Ureter (tissue), 1 donor: ENCODE measurements at places on chromosomes 11 and 22. TPM values are rescaled to one million over a fixed set of nuclear protein-coding genes. Genes with fewer than 3 reads are reported as not detected.
A peak's percentile ranks its signal among the peaks of the same experiment; 100 is the strongest.

- peak; percentile 71 for DNase-seq
Measured at GRCh38 chr11:14380947-14381561, 22.1 kb upstream of the RRAS2 start.

DNA sequence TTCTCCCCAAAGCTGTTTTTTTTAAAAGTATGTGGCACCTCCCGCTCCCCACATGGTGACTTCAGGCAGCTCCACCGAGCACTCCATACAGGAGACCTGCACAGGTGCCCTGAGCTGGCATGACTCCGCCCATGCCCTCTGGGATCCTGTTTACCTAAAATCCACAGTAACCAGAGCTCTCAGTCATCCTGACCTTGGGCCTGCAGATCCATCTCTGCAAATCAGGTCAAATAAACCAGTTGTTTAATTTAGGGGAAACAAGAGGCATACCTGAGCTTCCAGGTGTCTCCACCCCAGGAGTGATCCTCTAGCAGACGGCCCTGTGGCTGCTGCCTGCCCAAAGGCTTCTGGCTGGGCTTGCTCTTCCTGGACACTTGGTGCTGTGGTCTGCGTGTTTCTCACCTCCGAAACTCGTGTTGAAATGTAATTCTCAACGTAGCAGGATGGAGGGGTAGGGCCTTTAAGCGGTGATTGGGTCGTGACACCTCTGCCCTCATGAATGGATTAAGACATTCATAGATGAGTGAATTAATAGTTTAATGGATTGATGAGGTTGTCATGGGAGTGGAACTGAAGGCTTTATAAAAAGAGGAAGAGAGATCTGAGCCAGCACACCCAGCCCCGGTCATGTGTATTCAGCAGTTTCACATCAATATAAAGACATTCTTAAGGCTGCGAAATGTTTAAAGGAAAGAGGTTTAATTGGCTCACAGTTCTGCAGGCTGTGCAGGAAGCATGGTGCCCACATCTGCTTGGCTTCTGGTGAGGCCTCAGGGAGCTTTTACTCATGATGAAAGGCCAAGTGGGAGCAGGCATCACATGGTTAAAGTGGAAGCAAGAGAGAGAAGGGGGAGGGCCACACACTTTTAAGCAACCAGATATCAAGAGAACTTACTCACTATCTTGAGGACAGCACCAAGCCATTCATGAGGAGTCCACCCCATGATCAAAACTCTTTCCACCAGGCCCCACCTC is 34.1 kb downstream of the LINC01488 start:
- DNase-seq: no peak

DNA sequence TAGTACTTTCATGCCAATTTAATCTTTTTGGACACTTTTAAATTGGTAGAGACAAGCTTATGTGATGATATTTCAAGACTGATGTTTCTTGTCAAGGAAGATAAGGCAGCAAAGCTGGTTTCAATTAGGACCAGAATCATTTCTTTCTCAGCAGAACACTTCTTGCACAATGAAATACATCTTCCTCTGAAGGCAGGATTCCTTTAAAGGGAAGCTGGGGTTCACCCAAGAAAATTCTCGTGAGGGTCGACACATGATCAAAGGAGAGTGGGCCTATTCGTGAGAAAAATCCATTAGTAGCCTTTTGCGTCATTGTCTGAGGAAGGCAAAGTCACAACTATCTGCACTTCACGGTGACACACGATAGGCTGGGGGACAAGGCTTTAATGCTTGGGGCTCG is 17.6 kb downstream of the TTC12 start:
- no peak for DNase-seq

GRCh38 chr22:49148895-49149418 is 678.7 kb downstream of the BRD1 start:
- DNase-seq: no peak

The BIK gene
- 2.5 TPM for total RNA-seq

GRCh38 chr11:1759851-1760220 is 3.9 kb downstream of the CTSD start:
- DNase-seq: no peak
